Fibroblast of skin of right biceps (primary cell): ENCODE measurements at places on chromosomes 11 and 22.

DNA sequence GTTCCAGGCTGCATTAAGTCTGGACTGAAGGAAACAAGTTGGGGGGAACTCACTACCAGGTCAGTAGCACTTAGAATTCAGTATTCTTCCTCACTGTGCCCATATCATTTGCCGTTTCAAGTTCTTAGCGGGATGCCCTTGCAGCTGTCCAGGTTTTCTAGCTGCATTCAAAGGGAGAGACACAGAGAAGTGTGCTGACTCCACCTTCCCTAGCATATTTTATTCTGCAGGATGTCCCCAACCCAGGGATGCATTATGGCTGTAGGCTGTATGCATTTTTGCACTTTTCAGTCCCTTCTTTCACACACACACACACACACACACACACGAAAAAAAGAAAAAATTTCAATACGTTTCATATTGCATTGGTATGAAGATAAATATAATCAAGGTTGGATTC, 35.8 kb upstream of the MAPK1 start:
- no peak for DNase-seq

GRCh38 chr11:26420331-26420730, 88.4 kb downstream of the ANO3 start:
- DNase-seq, result no peak

GRCh38 chr22:20578192-20578591, 70.8 kb downstream of the MED15 start:
- DNase-seq, result no peak

DNA sequence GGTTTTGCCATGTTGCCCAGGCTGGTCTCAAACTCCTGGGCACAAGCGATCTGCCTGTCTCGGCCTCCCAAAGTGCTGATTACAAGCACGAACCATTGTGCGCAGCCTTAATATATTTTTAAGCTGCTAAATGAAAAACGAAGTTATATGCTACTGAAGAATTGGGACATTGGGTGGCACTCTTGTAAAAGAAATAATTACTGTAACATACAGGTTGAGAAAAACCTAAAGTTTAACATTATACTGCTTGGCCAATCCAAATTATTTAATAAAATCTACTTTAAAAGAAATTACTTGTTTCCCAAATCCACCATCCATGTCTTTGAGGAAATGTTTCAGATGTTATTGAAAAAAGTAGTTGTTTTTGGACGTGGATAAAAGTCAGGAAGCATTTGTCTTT, 37.9 kb upstream of the ARHGAP32 start:
- no peak for DNase-seq

DNA sequence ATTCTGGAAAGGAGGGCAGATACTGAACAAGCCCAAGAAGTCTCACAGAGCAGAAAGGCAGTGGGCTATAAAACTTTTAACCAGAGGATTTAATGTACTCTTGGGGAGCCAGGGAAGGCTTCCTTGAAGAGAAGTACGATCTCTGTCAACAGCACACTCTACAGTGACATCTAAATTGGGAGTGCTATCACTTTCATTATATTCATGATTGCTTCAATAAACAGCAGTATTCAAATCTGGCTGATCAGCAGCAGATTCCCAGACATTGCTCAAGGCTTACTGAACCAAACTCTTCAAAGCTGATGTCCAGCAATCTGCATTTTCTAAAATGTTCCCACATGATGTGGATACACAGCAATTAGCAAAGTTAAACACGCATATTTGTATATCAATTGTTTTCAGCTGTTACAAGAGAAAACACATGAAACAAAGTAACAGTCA, 44.2 kb downstream of the SYTL2 start:
- peak; percentile 32 for DNase-seq

DNA sequence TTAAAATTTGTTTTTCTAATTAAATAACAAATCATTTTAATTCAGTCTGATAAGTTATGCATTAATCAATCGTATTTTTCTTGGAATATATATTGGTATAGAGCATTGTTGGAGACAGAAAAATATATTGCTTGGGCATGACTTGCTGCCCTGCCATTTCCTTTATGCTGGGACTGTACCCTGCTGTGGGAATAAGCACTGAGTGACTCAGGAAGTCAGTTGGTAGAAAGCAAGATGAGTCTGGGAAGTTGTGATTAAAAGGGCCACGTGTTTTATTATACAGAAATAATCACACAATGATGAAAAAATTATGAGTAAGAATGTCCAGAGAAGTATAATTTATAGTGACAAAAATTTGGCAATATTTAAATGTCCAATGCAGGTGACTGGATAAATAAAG, 139.5 kb downstream of the KIF18A start:
- peak; percentile 26 for DNase-seq

DNA sequence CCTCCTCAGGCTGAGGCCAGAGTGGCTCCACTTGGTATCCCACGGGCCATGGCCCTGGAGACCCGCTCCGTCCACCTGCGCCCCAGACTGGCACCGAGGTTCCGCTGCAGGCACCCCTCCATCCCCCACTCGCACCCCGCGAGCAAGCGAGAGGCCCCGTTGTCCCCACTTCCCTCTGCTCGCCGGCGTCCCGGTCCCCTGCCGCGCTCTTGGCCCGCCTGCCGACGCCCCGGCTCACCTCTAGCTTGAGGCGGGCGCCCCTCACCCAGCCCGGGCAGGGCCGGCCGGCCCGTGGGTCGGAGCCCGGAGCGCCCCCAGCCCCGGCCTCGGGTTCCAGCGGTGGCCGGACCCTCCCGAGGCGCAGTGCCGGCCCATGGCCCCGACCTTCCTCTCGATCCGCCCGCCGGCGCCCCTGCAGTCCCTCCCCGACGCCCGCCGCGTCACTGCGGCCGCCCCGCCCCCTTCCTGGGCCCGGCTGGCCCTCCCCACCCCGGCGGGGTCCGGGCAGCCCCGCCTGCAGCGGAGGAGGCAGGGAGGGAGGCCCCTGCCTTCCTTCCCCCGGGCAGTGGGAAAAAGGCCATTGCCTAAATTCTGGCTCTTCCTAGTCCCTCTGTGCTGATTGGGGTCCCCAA, at the start of gene PITPNM1:
Gene PITPNM1, minus strand, starts transcription at position 414 of the 632 bp plus-strand sequence. CDS start 1,183 bp downstream, outside the sequence.
- DNase-seq, result peak; percentile 54

GRCh38 chr22:32063701-32064100, 20.6 kb downstream of the SLC5A1 start:
- no peak for DNase-seq

DNA sequence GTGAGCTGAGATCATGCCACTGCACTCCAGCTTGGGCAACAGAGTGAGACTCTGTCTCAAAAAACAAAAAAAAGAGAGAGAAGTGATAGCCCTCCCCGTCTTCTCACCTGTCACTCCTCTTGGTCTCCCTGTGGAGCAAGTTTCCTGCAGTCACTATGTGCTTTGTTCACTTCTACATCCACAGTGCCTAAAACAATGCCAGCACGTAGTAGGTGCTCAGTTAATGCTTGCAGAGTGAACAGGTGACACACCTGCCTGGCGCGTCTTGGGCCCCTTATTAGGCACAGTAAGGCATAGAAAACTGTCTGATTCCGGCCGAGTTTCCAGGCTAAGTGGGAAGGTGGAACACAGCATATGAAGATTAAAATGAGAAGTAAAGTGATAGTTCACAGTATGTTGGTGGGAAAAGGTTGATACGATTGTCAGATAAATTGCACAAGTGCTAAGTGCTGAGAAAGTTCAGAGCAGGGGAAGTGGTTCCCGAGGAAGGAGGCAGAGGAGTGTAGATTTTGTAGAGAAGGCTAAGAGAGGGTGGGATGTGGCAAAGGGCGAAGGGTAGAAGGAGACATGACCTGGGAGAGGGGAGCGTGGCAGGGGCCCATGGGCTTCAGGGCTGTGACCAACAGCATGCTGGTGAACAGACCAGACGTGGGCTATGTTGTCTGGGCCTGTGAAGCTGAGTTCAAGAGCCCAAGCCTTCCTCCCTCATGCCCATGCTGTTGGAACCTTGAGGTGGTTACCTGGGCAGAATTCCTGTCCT, 41.9 kb downstream of the BCR start:
- no peak for DNase-seq

GRCh38 chr11:34256626-34257025, 101.2 kb downstream of the ABTB2 start:
- no peak for DNase-seq

GRCh38 chr11:12469451-12469850, 92.1 kb downstream of the PARVA start:
- DNase-seq, result no peak

GRCh38 chr11:102633385-102634026, 8.4 kb upstream of the MMP20 start:
- DNase-seq, result no peak

- DNase-seq, result peak; percentile 49
These were observed 30.9 kb upstream of the PARVB start for GRCh38 chr22:43993072-43993760.

DNA sequence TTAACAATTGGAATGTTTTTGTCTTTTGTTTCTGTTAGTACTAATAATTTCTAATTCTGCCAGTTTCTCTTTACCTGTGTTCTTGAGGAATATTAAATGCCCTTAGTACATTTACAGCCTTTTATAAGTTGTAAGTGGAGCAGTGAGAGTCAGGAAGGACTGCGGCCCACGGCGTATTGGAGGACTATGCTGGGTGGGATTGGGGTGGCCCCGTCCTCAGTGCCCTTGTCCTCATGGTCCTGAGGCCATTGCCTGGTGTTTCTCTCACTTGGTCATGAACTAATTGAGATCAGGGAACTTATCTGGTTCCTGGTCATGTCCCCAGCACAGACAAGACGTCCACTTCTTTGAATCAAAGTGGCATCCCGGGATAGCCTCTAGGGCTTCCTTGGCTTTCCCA, 3.3 kb downstream of the TUB start:
- no peak for DNase-seq

DNA sequence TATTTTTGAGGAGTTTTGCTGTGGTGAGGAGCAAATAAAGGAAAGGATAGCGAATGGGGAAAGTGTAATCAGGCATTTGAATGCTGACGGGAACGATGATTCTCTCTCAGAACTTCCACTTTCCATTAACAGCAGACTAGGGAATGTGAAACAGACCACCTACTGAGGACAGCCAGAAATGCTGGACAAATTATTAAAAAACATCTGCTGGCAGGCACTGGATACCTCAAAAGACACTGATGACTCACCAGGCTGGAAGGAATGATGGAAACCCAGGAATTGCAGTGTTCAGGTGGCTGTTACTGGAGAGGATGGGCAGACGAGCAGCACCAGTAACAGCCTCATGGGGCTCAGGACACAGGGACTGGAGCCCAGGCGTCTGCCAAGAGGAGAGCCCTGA, 33.4 kb downstream of the PLA2G6 start:
- peak; percentile 78 for DNase-seq

DNA sequence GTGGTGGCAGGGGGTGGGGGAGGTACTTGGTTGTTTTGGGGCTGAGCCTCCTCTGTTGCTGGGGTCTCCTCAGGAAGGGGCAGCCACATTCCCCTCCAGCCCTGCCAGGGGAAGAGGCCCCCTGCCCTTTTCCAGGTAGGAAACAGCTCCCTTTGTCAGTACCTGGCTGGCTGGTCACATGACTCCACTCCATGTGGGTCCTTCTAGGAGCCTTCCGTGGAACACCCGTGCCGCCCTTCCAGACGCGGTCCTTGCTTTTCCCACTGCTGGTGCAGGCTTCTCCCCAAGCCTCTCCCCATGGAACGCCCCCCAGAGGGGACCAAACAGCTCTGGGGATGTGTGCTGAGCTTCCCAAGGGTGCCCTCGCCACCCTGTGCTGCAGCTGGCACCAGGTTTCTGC, 19.9 kb downstream of the IFT27 start:
- no peak for DNase-seq

DNA sequence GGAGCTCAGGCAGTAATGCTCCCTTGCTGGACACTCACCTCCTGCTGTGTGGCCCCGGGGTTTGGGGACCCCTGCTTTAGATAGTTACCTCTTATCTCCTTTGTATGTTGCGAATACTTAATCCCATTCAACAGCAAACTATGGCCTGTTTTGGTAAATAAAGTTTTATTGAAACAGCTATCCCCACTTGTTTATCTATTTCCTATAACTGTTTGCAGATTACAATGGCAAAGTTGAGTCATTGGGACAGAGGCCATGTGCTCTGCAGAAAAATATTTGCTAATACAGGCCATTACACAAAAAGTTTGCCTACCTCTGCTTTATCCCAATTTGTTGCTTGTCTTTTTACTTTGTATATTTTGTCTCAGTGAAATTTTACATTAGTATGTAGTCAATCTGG, 68.4 kb downstream of the CACNA1I start:
- no peak for DNase-seq

- DNase-seq, result peak; percentile 92
These were observed 54.6 kb downstream of the SPECC1L start for GRCh38 chr22:24325105-24325757.

DNA sequence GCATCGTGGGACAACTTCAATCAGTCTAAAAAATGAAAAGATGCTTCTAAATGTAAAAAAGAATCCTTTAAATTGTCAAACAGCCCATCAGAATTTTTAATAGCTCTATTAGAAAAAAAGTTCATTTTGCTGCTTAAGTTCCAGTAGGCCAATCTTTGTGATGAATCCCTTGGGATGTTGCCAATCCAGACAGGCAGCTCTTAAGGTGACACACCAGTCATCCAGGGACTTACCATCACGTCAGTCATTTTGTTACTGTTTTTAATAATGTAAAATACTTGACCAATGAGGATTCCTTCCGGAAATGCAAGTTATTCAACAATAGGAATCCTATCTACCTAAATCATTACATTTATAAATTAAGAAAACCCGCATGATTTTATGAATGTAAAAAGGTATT, 47.8 kb upstream of the TMEM45B start:
- DNase-seq, result no peak

DNA sequence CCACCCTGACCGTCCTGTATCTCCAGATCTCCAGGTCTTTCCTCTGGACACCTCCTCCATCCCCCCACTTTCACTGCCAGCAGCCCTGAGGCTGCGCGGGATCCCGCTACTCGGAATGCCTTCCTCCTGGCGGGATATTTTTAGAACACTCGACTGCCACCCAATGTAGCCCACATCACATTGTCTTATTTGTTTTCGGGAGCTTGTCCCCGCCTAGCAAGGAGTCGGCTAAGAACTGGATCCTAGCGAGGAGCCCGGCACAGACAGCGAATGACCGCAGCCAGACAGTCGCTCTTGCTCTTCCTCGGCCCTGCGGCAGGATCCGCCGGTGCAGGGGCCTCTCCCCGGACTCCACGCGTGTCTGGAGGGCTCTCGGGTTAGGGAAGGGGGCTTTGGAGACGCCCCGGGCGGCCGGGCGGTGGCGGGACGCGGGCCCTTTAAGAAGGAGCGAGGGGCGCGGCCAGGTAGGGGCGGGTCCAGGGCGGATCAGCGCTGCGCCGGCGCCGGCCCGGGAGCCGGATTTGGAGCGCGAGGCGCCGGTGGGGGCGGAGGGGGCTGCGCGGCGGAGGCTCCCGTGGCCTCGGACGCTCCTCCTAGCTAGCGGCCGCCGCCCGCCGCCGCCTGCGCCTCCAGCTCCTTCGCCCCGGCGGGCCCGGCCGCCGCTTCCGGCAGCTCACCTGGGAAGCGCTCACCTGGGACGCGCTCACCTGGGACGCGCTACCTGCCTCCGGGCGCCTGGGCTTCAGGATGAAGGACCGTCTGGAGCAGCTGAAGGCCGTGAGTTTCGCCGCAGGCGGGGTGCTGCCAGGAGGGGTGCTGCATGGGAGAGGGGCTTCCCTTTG, at the start of gene STX3:
Gene STX3, plus strand, starts transcription at position 518 of the 842 bp plus-strand sequence. Its CDS starts 230 bp downstream, at position 748.
- DNase-seq, result peak; percentile 63

DNA sequence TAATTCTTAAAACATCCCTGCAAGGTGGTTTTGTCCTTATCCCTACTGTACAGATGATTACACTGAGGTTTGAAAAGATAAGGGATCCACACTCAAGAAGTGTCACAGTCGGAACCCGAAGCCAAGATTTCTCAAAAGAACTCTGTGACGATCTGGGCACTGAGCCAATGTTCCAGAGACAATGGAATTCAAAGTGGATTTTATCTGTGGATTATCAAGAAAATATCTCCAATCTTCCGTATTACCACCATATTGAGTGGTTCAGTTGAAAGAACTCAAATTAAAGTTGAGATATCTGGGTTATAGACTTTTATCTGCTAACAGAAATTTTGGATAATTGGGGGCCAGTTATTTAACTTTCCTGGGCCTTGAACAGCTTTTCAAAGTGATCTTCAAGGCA, 100.0 kb upstream of the GRAMD1B start:
- DNase-seq, result no peak
